Right ventricle myocardium inferior (tissue), 1 donor: ENCODE measurements at places on chromosomes 6 and 20. TPM values are rescaled to one million over a fixed set of nuclear protein-coding genes. Genes with fewer than 3 reads are reported as not detected.

The LKAAEAR1 gene
- total RNA-seq, result not detected

The SIRPD gene
- total RNA-seq, result not detected

The RGS17 gene
- 0.05 TPM for total RNA-seq

The GFRA4 gene
- total RNA-seq, result not detected

The AGPAT1 gene
- total RNA-seq, result 48.2 TPM

The RFX6 gene
- total RNA-seq, result not detected

The OR12D3 gene
- total RNA-seq, result not detected

The BHLHE23 gene
- total RNA-seq, result not detected

- no peak for DNase-seq
These were observed 216.0 kb downstream of the HIVEP2 start for GRCh38 chr6:142728910-142729481.

DNA sequence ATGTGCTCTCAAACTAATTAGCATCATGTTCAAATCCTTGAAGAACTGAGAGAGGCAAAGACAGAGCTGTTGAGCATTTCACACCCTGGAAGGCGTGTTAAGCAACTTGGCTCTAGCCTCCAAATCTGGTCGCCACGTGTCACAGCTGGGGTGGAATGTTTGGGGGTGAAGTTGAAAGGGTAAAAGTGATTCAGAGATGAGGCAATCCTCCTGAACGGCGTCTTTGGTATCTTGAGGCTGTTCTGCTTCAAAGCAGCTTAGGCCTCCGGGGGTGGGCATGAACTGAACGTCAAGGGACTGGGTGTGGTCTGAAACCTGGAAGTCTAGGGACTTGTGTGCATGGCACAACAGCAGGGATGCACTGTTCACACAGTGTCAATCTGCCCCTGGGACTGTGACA is 62.3 kb downstream of the TRAM2 start:
- DNase-seq, result no peak

DNA sequence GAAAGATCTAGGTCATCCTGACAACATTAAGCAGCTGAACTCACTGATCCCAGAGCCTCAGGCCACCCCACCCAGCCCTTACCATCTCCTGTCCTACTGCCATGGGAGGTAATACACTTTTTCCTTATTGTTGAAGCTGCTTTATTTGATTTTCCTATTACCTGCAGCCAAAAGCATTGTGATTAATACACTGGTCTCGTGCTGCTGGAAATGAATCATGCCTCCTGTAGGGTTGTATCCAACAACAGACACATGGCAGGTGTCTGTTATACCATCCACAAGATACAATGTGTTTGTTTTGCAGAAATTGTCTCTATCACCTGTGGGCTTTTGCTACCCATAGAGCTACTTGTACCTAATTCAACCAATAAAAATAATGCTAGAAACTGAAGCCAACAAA is 34.2 kb downstream of the MYLIP start:
- DNase-seq, result no peak

GRCh38 chr6:41670703-41671360 is 32.6 kb downstream of the MDFI start:
- DNase-seq, result no peak

- no peak for DNase-seq
These were observed 174.6 kb downstream of the GMPR start for GRCh38 chr6:16412982-16413381.

GRCh38 chr6:131015630-131016263 is 47.3 kb downstream of the EPB41L2 start:
- DNase-seq, result no peak

DNA sequence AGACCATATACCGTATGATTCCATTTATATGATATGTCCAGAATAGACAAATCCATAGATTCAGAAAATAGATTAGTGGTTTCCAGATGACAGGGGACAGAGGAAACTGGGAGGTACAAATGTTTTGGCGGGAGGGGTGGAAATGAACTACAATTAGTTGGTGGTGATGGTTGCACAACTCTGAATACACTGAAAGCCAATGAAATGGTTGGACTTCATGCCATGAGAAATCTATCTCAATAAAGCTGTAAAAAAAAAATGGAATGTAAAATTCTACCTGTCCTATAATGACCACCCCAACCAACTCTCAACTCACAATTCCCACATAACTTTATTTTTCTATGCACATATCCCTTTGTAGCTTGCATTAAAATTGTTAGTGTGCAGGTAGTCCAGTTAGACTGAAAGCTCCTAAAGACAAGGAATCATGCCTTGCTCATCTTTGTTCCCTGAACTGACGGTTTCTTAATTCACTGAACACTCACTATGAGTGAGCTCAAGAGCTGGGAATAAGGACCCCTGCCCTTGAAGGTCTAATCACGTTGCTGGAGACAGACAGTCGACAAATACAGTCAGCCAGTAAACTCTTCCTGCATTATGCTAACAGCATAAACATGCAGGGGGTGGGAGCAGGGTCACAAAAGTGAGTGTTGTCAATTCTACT is 1.4 kb downstream of the DCDC2 start:
- no peak for DNase-seq

- DNase-seq, result no peak
These were observed 378.0 kb upstream of the FLRT3 start for GRCh38 chr20:14715400-14715799.

- no peak for DNase-seq
These were observed 992 bp downstream of the ZSCAN16 start for GRCh38 chr6:28125401-28125800.

DNA sequence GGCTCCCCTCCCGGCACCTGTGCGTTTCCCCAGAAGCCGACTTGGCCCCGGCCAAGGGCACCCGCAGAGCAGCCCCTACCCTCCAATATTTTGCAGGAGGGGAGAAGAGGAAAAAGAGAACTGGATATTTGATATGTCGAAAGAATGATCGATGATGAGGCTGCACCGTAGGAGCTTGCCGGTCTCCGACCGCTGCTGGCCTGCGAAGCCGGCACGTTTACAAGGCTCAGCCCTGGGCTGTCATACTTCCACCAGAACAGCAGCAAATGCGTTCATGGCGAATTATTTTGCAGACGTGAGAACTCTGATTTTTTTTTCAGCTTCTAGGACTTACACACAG is 296.7 kb downstream of the TFAP2C start:
- no peak for DNase-seq

DNA sequence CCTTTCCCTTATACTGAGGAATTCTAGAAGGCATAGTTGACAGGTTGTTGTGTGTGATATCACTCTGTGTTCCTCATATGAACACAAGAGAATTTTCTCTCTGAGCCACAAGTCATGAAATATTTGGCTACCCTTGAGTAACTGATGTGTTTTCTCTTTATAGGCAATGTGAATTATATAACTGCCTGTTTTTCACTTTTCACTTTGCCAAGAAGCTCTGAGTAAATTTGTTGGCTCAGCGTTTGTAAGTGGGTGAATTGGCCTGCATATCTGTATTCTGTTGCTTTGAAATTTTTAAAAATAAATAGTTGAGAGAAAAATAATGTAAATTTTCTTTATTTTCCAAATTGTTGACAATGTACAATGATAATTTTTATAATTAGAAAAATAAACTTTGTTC is 5.2 kb upstream of the BTBD9 start:
- no peak for DNase-seq

DNA sequence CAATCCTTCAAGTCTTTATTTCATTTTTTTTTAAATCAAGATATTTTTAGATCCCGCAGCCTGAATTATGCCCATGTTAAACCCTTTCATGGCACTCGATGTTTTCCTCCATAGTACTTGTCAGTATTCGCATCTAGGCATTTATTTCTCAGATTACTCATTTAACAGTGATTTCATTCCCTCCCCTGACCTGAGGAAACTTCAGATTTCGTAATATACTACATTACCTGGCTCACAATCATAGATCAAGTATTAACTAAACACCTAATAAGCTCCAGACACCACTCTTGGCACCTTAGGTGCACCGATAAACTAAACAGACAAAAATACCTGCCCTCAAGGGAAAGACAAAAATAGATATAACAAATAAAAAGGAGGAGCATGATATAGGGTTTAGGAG is 413.2 kb upstream of the GJE1 start:
- DNase-seq, result no peak

- no peak for DNase-seq
These were observed 435.4 kb downstream of the BCKDHB start for GRCh38 chr6:80541886-80542285.

- DNase-seq, result peak; percentile 84
These were observed 289 bp downstream of the FOXP4 start for GRCh38 chr6:41546475-41546865.

DNA sequence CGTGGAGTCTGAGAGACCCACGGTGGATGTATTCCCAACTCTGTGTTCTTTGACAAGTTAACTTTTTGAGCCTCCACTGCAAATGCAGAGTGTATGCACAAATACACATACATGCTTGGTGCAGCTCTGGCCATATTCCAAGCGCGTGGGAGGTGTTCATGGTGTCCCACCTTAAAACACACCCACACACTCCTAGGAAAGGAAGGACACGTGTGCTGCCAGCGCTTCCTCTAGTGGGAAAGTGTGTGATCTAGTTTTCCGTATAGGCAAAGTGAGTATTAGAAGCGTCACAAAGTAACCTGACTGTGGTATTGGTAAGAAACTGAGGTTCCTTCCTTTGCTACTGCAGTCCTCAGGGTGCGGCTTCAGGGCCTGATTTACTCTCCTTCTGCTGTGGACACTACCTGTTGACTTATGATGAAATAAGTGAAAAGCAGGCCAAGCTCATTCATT is 36.0 kb upstream of the MPC1 start:
- DNase-seq, result no peak

DNA sequence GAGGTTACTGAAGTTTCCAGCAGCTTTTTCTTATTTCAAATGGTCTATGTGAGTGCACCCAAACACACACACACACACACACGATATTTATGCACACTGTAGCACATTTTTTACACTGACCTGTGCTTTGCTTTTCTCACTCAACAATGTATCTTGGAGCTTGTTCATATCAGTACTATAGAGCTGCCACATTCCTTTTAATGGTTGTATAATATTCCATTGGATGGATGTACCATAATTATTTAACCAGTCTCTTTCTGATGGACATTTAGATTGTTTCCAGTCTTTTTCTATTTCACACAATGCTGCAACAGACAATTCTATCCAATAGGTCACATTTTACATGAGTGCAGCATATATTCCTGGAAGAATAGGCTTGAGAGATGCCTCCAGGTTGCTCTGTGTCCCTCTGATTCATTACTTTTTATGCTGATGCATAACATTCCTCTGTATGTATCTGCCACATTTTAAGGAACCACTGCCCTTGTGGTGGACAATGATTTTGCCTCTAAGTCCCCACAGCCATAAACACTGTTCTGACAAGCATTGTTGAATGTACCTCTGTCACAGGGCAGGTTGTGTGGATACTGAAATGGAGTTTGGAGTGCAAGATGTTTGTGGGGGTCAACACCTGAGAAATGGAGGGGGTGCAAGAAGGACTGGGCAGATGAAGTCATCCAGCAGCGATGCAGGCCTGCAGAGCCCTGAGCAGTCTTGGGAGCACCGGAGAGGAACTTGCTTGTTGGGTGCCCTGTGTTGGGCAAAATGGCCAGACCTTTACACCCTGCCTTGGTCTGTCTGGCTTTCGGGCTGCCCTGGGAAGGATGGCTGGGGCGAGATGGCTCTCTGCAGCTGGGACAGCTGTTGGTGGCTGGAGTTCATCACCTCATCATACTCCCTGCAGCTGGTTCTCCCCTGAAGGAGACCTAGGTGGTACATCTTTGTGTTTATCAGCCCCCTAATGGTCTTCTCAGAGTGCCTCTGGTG is 13.6 kb downstream of the CEBPB start:
- no peak for DNase-seq

GRCh38 chr20:57948180-57948955 is 238.6 kb upstream of the PMEPA1 start:
- no peak for DNase-seq

- DNase-seq, result no peak
These were observed 25.3 kb downstream of the BFSP1 start for GRCh38 chr20:17505636-17506517.
